Activated CD8-positive, alpha-beta memory T cell treated with anti-CD3 and anti-CD28 coated beads, Interleukin-2, amount 10 ng/mL, durations not matched to agents 7 days and 5 days (primary cell): ENCODE measurements at places on chromosomes 2 and 18. TPM values are rescaled to one million over a fixed set of nuclear protein-coding genes. Genes with fewer than 3 reads are reported as not detected.
A peak's percentile ranks its signal among the peaks of the same experiment; 100 is the strongest.

DNA sequence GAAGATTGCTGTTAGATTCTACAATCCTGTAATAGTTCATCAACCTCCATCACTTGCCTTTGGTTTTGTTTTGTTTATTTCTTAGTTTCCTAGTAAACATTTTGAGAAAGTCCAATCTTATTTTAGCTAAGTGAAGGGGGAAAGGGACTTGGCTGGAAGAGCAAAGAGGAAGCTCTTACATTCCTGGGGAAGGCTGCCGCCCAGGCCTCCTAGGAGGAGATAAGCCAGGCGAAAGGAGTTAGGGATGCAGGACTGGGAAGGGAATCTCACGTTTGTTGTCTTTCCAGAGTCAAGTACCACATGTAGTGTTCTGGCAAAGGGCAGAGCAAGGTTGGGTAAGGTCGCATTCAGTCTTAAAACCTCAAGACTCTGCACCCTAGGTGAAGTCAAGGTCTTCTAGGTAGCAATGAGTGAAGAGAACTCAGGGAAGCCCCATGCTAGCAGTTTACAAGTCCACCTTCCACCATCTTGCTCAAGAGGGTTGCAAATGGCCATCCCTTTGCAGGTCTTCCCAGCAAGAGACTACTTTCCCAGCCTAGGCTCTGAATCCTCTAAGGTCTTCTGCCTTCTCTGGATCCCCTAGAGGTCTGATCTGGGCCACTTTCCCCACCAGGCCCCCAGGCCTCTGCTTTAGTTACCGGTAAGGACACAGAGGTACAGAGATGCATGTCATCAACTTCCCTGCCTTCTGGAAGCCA is 320.7 kb downstream of the CYP26B1 start:
- DNase-seq, result no peak

DNA sequence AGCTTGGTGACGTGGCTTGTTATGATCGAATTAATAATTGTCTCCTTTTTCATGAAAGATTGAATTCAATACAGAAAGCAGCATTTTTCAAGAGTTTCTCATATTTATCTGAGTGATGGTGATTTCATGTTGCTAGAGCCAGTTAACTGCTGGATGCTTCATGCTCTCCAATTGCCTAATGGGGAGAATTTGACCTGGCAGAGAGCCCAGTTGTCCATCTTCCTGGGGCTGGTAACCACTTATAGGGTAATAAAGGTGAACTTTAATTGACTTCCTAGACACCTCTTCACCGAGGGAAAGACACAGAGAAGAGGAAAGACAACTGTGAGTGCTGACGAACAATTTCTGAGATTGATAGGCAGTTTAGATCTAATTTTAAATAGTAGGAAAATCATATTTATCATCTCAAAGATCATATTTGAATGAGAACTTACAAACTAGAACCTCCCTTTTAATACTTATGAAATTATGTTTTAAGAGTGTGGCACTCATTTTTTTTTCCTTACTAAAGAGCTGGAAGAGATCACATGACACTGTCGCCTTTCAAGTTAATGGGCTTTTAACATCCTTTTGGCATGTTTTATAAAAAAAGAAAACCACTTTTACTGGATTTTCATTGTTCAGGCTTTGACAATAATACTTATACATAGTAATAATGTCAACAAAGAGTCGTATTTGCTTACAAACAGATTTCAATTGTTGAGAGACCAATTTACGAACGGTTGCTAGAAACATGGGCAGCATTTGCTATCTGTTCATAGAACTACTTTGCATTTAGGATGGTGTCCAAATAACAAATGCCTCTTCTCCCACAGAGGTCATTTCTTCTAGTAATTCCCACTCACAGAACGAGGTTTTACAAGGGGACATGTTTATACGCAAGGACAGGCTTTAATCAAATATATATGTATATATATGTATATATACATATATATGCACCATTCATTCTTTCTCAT is 153.3 kb downstream of the RAPGEF4 start:
- no peak for DNase-seq

DNA sequence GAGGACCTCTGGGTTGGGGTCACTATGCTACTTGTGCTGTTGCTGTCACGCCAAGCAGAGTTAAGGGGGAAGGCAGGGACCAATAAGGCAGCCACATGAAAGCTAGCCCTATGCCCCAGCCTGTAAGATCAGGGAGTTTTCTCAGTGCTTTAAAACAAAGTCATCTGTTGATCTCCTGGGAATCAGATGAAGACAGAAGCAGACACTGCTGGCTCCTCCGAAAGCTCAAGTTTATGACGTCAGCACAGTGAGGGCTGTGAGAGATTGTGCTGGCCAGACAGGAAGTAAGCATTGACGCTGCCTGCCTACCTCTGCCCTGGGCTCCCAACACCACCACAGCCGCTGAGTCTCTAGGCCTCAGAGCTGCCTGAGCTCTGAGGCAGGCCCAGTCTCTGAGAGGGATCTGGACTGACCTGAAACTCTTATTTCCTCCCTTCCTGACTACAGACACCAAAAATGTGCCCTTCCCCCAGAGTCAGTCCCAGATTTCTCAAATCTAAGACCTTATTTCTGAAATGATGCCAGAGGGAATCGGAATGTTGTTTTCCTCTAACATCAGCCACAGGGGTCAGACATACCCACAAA is 118.1 kb upstream of the EPAS1 start:
- peak; percentile 87 for DNase-seq

DNA sequence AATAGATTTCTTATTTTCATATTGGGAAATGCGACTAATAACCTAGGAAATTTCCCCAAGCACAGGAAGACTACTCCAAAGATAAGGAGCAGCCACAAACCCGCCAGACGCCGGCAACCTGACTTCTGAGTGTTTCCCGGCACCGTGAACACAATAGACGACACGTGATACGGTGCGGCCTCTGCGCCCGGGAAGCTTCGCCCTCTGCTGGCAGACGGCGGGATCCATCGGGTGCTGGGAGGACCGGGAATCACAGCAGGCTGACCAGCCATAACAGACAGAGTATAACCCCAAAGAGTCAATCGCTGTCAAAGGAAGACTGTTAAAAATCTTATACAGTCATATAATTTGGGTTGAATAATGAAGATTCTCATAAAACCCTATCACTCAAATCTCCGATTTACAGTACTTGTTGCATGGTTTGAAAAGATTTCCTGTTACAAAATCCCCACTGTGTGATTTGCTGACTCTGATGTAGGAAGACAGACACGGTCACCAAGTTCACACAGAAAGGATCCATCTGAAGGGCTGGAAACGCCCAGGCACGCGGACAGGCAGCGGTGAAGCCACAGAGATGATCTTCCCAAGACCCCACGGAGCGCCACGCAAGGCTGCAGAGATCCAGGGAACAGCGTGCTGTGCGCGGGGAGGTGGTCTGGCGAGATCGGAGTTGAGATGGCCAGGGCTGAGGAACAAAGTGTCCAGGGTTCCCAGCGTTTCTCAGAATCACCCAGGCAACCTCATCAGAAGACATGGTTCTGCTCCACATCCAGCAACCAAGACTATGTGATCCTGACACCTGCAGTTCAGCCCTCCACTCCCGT is 73.8 kb downstream of the EIPR1 start:
- DNase-seq, result peak; percentile 78

DNA sequence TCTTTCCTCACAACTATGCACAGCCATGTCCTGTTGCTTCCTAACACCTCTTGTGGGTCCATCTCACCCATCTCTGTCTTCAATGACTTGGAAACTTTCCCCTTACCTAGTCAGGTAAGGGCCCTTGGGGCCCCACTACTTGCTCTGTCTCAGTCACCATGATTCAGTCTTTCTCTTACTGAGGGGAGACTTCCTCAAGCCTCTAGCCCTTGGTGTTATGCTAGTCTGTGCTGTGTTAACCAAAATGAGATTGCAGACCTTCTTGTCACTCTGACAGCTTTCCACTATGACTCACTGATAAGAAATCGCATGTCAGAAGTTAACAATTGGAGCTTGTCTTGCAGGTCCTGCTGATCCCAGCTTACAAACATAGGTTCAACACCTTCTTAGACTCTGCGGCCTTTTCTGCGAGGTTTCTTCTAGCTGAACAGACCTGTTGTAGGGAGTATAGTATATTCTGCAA is 65.3 kb downstream of the WDR75 start:
- no peak for DNase-seq

GRCh38 chr18:2883076-2883735 is 36.4 kb downstream of the EMILIN2 start:
- DNase-seq, result peak; percentile 82

DNA sequence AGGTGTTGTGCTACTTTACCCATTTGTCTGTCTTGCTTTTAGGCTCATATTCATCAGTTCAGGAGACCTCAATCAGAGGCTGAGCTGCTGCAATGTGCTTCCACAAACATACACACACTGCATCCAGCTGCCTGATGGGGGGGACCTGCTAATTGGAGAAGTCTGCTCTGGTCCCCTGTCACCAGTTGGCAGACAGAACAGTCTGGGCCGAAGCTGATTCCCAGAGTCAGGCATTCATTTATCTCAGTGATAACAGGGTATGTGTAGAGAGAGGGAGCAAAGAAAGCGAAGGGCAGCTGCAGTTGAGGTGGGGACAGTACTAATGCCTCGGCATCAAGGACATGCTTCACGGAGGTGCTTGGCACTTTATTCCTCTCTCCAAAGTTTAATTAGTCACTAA is 584.3 kb upstream of the PIK3C3 start:
- DNase-seq, result no peak

DNA sequence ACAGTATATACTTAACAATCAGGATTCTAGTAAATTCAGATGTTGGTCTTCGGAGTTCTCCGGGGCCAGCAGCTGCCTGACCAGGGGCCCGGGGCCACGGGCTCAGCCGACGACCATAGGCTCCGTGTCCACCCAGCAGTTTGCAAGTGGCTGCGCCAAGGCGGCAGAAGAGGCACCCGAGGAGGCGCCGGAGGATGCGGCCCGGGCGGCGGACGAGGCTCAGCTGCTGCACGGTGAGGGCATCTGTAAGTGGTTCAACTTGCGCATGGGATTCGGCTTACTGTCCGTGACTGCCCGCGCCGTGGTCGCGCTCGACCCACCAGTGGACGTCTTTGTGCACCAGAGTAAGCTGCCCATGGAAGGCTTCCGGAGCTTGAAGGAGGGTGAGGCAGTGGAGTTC is 136.3 kb downstream of the NUP35 start:
- no peak for DNase-seq

GRCh38 chr2:132884705-132885104 is 214.7 kb upstream of the LYPD1 start:
- no peak for DNase-seq

- peak; percentile 64 for DNase-seq
These were observed 257.7 kb downstream of the ANAPC1 start for GRCh38 chr2:111626037-111626864.

DNA sequence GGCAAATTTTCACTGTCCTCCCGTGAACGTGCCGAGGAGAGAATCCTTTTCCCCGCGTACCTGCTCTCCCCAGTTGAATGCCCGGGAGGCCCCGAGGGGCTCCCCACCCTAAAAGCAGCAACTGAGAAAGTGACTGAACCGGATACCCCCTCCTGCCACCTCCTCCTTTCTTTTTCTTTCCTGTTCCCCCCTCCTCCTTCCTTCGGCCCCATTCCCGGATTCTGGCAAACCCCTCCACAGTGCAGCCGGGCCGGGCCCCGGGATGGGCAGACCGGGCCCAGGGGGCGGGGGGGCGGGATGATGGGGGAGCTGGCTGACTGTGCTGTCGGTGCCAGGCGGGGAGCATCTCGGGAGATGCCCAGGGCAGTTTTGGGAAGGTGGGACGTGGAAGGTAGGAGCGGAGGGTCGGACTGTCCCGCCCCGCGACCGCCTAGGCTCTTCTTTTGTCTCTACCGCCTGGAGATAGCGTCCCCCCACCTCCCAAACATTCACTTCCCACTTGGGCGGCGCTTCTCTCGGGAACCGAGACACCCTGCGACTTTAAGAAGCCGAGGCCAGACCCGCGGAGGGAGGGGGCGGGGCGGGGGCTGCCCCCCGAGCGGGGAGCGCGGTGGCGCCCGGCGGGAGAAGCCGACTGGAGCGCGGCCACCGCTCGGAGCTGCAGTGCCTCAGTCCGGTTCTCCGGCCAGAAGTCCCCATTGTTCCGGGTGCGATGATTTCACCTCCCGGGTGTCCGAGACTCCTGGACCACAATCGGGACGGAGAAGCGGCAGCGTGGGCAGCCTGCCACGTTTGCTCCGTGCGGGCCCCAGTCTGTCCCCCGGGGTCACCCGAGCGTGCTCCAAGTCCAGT is 8.2 kb downstream of the DLX2 start:
- no peak for DNase-seq

- no peak for DNase-seq
These were observed 210.4 kb downstream of the TMEM163 start for GRCh38 chr2:134508391-134508790.

DNA sequence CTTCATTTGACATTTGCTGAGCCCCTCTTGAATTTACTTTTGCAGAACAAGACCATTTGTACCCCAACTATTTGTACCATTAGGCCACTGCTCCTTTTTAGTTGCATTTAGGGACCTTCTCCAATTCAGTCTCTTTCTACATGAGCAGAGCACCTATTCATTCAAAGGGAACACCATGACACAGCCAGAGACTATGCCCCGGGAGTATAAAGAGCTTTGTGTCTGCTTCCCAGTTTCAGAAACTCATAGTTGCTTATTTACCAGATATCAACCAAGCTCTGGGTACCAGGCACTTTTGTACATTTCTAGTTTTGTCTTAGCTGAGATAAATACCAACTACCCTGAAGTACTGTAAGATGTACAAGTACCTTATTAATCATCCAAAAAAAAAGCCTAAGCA is 269.1 kb upstream of the SIX3 start:
- DNase-seq, result no peak

DNA sequence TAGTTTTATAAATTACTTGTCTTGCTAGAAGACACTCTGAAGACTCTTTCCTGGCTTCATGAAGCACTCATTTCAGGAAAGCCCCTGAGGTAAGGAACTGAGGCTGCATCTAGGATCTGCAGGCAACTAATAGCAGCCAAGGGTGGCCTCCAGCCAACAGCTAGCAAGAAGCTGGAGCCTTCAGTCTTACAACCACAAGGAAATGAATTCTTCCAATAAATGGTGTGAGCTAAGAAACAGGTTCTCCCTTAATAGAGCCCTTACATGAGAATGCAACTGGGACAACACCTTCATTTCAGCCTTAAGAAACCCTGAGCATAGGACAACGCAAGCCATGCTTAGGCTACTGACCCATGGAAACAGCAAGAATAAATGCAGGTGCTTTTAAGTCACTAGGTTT is 254.6 kb upstream of the RBBP8 start:
- no peak for DNase-seq

GRCh38 chr18:57113799-57114420 is 33.0 kb upstream of the BOD1L2 start:
- no peak for DNase-seq

Gene ACKR3
- total RNA-seq, result 1.3 TPM

Gene LRRTM1
- not detected for total RNA-seq

Gene GPR39
- total RNA-seq, result not detected

Gene NAT8
- not detected for total RNA-seq
